ENCODE measurements at places on chromosomes 13 and 19.

- DNase-seq: peak; percentile 98
Measured at GRCh38 chr19:35135389-35135909, 590 bp upstream of the LGI4 start.

GRCh38 chr19:2180114-2180513 is 16.4 kb downstream of the DOT1L start:
- DNase-seq: no peak

GRCh38 chr13:40993987-40994386 is 25.1 kb downstream of the ELF1 start:
- no peak for DNase-seq

- DNase-seq: no peak
Measured at GRCh38 chr13:49225223-49226042, 5.3 kb downstream of the MLNR start.

DNA sequence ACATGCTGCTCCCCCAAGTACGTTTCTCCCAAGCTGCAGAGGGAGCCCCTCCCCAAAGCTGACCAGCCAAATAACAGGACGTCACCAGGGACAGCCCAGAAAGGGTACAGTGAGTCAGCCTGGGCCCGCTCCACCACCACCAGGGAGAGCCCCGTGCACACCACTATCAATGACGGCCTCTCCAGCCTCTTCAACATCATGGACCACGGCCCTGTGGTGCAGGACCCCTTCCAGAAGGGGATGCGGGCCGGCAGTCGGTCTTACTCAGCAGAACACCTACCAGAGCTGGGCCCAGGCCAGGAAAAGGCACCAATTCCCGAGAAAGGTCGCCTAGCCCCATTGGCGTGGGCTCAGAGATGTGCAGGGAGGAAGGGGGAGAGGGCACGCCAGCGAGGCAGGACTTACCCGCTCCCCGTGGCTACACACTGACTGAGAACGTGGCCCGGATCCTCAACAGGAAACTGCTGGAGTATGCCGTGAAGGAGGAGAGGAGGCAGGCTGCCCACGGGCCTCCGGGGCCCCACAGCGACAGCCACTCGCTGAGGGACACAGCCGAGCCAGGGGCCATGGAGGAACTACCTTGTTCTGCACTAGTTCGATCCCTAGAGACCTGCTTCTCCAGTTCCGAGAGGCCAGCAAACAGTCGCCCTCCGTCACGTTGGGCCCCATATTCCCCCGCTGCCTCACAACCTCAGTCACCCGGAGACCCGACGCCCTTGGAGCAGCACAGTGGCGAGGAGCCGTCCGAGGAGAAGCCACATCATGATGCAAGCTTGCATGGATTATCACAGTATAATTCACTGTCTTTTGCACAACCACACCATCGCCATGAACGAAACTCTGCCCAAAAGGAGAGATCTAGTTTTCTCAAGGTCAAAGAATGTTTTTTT is 815.9 kb upstream of the KLHL1 start:
- DNase-seq: no peak

- DNase-seq: no peak
Measured at GRCh38 chr13:99326012-99326411, 18.8 kb upstream of the GPR183 start.

DNA sequence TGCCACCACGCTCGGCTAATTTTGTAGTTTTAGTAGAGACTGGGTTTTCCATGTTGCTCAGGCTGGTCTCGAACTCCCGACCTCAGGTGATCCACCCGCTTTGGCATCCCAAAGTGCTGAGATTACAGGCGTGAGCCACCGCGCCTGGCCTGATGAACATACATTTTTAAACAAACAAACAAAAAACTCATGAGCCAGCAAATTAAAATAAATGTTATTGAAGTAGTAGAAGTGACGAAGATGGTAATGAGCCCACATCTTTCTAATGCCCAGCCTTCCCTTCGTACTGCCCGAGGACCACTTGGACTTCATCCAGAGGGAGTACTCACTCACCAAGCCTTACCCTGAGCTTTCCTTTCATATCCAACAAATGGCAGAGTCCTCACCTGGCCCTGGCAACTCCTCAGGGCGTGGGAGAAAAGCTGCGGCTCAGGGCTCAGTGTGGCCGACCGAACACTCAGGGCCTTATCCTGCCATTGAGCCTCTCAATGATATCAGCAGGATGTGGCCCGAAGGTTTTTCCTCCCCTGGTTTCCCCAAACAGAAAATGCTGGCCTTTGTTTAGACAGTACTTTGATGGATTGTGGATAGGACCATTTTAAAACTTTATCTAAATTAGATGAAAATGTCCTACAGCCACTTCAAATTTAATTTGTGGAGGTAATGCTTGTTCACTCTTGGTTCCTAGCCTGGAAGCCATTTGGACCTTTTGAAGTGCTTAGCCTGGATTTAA is 22.8 kb upstream of the ABCC4 start:
- no peak for DNase-seq

DNA sequence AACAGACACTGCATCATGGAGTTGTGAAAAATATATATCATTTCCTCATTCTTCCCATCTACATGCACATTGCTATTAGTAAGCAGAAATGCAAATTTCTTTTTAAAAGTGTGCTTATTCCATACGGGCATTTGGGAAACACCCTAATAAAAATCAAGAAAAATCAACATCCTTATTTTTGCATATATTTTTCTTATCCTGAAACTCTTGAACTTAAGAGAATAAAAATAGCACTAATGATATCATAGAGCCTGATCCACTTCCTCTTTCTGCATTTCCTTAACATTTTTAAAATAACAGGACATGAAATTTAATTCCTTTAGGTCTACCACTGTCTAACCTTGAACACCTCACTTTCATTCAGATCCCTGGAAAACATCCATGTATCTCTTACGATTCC is 123.3 kb downstream of the VWA8 start:
- DNase-seq: no peak

GRCh38 chr13:113723410-113724015 is 35.5 kb upstream of the TMEM255B start:
- no peak for DNase-seq

DNA sequence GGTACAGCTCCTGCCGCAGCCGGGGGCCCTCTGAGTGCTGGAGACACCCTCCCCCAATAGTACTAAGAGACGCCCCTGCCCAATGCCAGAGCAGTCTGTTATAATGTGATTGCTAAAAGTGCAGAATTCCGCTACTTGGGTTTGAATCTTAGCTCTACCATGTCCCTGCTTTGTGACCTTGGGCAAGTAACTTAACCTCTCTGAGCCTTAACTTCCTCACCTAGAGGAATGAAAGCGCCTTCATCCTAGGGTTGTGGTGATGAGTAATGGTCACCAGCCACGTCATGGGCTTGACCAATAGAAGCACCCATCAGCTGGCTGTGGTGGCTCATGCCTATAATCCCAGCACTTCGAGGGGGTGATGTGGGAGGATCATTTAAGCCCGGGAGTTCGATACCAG is 6.5 kb downstream of the PLEKHG2 start:
- DNase-seq: no peak

DNA sequence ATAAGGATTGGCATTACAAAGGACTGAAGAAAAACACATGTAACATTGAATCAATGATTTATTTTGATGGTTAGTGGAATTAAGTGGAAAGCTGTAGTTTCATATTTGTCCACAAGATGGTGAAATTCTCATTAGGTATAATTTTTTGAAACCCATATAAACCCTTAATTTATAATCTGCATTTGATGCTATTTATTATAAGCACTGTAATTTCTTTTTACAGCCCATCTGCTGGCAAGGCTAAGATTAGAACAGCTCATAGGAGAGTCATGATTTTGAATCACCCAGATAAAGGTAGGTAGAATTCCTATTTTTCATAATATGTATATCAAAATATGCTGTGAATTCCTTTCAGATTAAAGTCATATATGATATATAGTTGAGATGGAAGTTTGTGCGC is 62.2 kb downstream of the DNAJC15 start:
- peak; percentile 4 for DNase-seq

DNA sequence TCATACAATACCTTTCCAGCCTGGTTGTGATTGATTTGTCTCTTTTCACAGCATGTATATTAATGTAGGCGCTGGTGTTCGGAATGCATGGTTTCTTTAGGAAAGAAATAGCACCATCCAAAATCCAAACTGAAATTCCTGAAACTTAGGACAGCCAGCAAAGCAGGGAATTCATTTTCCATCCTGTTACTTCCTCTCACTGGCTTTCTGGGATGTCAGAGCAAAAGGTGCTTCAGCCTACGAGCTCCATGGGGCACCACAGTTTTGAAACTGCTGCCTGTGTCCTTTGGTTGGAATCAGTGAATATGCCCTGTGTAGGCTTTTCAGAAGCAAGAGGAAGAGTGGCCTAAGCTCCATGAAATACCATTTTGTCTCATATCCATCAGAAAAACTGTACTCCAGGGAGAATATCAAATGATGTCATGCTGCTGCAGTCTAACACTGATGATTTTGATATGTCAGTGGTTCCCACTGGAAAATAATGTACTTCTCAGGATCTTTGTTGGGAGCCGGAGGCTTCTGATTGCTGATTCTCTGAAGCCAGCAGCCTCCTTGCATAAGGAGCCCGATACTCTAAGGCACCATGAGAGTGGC is 117.8 kb upstream of the SERP2 start:
- DNase-seq: no peak

DNA sequence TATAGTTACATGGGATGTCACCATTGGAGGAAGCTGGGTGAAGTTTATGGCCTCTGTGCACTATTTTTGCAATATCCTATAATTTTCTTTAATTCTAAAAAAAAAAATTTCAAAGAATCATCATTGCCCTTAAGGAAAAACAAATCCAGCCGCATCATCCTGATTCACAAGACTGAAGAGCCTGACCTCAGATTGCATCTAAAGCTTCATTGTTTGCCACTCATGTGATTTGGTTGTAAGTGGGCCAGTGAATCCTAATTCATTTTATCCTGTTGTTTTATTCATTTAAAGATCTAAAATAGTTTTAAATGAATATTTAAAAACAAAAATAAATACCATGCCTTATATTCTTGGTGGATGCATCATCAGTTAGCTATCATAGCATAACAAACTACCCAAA is 504.5 kb downstream of the TBC1D4 start:
- DNase-seq: no peak

DNA sequence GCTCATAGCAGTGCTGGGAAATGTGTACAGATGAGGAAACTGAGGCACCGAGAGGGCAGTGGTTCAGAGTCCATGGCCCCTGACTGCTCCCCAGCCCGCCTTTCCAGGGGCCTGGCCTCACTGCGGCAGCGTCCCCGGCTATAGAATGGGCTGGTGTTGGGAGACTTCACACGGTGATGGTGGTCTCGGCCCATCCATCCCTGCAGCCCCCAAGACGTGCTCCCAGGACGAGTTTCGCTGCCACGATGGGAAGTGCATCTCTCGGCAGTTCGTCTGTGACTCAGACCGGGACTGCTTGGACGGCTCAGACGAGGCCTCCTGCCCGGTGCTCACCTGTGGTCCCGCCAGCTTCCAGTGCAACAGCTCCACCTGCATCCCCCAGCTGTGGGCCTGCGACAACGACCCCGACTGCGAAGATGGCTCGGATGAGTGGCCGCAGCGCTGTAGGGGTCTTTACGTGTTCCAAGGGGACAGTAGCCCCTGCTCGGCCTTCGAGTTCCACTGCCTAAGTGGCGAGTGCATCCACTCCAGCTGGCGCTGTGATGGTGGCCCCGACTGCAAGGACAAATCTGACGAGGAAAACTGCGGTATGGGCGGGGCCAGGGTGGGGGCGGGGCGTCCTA is 15.9 kb downstream of the LDLR start:
- no peak for DNase-seq

GRCh38 chr19:39145180-39145953 is 19.8 kb downstream of the PAK4 start:
- DNase-seq: no peak
